Fibroblast of lung (primary cell): ENCODE measurements at places on chromosomes 1 and 21. TPM values are rescaled to one million over a fixed set of nuclear protein-coding genes. Genes with fewer than 3 reads are reported as not detected.

GRCh38 chr1:240909701-240910457, 297.9 kb upstream of the GREM2 start:
- DNase-seq = no peak

DNA sequence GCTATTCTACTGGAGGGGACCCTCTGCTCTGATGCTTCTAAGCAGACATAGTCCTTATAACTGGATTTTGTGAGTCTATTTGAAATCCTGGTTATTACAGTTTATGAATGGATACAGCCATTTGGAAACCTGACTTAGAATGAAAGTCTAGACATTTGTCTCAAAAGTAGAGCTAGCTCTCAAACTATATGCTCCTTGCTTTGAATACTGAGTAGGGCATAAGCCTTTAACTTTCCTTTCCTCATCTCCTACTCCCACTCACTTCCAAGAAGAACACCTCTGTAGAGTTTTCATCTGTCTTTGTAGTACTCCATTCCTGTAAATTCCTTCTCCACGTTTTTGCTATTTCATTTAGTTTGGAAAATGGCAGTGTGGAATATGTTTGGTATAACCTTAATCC, 9.0 kb upstream of the ARID1A start:
- peak; percentile 46 for DNase-seq

DNA sequence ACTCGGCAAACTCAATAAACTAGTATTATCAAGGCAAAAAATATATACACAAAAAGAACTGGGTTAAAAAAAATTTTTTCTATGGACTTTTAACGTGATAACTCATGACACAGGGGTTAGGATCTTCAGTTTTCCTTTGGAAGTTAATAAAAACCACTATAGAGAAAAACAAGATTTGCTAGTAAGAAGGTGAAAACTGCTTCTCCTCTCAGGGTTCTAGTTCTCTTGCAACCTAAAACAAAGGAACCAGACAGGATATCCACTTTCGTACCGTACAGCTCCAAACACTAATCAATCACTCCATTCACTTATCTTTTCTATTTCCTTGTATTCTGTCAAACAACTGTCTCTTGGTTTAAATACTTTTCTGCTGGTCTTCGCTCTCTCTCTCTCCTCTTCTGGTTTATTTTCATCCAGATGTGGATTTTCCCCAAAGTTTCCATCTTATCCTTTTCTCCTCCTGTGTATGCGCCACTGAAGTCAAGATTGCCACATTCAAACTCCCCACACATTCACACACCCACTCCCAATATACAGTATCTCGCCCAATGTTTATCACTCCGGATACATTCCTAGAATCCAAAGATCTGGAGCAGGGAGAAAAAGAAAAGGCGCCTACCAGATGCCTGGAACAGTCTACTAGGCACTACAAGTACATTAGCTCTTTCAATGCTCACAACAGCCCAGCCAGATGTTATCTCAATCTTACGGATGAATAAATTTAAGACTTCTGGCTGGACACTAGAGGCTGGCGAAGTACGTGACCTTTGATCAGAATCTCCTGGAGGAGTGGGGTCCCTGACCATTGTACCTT, 775 bp upstream of the PRPF38B start:
- DNase-seq = peak; percentile 22

Gene KDF1
- not detected in 2 replicates for total RNA-seq

- peak; percentile 21 for DNase-seq
These were observed 4.9 kb downstream of the RNF223 start for GRCh38 chr1:1069056-1069710.

DNA sequence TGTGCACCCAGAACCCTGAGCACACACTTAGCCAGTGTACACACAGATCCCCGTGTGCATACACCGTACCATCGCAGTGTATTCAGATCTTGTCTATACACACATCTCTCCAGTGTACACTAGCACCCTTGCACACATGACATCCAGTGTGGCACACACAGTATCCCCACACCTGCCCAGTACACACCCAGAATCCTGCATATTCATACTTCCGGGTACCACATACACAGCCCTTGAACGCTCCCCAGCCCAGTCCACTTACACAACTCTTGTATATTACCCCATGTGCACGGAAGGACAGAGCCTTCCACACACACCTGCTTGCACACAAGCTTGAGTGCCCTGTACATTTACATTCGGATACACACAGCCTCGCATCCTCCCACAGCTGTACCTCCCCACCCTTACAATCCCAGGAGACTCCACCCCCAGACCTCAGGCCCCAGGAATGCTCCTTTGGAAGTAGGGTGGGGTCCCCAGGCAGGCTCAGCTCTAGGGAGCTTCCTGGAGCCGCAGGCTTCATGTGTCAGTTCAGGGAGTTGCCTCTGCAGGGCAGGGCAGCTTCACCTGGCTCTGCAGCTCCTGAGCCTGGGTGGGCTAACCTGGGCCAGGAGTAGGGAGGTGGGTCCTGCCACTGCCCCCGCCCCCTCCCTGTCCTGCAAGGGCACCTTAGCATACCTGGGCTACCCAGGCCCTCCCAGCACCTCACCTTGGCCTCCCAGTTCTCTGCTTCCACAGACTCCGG, 46.2 kb downstream of the AHDC1 start:
- DNase-seq = no peak

GRCh38 chr1:55314740-55315139, 99.6 kb upstream of the USP24 start:
- no peak for DNase-seq

DNA sequence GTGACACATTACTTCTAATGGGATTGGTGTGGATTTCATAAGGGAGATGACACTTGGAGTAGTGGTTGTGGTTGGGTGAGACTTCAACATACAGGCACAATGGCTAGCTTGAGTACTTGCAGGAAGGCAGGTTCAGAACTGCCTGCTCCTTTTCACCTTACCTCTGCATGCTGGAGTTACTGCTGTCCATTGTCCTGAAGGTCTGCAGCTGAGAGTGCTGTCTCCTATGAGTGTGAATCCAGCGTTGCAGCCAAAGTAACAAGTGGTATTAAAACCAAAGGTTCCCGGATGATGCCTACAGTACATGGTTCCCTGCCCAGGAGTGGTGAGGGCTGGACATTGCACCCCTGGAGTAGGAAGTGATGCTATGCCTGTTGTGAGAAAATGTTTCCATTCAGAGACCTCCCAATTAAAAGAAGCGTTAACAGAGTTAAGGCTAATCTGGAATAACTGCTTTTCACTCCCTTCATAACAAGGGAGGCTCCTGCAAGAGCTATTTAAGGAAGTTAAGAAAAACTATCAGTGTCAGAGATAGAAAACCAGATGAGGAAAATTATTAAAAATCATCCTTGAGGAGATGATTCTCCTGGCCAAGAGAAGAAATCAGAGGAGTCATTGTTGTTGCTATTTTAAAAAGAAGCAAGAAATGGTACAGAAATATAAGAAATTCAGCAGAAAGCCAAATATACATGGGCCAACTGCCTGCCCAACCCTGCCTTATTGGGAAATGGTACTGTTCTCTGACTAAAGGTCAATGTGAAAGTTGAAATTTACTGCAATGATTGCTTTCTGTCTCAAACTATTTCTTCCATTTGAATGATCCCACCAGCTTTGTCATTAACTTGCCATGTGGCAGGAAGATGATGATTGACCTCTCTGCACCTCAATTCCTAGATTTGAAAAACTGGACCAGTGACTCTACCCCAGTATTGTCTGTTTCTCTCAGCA, 9.8 kb upstream of the F5 start:
- DNase-seq = peak; percentile 12

DNA sequence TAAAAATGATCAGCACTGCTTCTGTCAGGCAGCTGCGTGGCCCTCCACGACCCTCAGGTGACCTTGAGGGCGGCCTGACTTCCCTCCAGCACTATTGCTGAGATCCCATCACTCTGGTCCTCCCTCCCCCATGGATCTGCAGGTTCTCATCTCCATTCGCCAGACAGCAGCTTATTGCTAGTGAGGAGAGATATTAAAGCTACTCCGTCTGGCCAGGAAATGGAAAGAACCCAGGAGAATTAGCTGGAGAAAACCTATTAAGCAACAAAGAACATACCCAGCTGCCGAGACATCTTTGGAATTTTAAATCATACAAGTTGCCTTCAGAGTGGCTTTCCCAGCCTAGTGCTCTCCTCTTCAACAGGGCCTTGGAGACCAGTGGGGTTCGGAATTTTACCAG, 25.7 kb upstream of the KCNN3 start:
- DNase-seq = no peak

Gene TCP10L
- total RNA-seq = 0.51 and 0.83 TPM in 2 replicates

GRCh38 chr1:232306269-232306961, 323.5 kb downstream of the SIPA1L2 start:
- no peak for DNase-seq

DNA sequence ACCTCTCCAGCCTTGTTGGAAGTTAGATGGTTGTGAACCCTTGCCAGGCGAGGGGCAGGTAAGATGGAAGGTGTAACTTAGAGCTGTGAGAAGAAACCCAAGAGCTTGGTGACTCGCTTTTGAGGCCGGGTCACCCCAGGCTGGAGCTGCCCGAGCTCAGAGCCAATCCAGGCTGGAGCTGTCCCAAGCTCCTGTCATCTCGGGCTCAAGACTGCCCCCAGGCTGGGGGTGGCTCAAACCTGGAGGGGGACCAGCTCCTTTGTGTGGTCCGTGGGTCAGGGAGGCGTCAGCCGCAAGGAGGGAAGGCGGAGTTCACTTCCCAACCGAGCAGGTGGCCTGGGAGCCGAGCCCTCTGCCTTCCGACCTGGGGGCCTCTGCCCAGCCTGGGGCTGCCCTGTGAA, 2.0 kb downstream of the HUNK start:
- no peak for DNase-seq

Gene KAZN
- 4.6 and 5.0 TPM in 2 replicates for total RNA-seq

Gene VN1R5
- total RNA-seq = not detected in 2 replicates

DNA sequence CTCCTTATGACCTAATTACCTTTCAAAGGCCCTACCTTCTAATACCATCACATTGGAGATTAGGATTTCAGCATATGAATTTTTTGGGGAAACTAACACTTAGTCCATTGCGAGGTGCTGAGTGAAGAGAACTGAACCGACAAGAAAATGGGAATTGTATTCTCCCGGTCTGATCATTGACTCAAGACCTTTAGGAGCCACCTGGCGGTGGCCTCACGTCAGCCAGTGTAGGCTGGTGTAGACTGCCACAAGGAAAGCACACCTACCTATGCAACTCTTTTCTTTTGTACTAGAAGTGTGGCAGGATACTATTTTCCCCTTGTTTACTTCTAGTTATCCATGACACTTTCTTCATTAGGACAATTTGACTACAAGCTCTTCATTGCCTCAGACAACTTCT, 333.5 kb upstream of the B3GALT2 start:
- DNase-seq = no peak
